ENCODE measurements at places on chromosomes 3 and 15.
A peak's percentile ranks its signal among the peaks of the same experiment; 100 is the strongest.

GRCh38 chr3:29337565-29337964 is 56.7 kb downstream of the RBMS3 start:
- no peak for DNase-seq

DNA sequence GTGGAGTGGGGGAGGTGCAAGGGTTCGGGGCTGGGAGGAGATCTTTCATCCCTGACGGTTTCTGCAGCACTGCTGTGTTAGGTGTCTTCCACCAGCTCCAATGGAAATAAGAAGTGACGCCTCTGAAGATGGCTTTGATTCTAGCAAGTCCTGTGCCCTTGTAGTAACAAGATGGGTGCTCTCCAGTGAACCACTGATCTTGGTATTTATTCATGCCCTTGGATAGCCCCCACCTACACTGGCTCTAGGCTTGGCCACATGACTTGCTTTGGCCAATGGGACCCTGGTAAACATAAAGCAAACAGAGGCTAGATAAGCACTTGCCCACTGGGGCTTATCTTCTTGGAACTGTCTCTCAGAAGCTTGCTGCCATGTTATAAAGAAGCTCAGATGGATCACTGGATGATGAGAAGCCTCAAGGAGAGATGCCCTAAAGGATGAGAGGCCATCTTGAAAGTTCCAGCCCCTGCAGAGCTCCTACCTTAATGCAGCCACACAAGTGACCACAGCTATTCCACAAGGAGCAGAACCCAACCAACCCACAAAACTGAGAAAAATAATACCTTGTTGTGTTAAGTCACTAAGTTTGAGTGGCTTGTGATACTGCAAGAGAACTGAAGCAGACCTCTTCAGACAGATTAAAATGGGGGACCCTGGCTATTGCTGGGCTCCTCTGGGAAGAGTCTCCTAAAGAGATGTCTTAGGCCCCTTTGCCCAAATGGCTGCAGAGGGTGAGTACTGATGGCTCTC is 137.9 kb downstream of the PDCD6IP start:
- DNase-seq = no peak

DNA sequence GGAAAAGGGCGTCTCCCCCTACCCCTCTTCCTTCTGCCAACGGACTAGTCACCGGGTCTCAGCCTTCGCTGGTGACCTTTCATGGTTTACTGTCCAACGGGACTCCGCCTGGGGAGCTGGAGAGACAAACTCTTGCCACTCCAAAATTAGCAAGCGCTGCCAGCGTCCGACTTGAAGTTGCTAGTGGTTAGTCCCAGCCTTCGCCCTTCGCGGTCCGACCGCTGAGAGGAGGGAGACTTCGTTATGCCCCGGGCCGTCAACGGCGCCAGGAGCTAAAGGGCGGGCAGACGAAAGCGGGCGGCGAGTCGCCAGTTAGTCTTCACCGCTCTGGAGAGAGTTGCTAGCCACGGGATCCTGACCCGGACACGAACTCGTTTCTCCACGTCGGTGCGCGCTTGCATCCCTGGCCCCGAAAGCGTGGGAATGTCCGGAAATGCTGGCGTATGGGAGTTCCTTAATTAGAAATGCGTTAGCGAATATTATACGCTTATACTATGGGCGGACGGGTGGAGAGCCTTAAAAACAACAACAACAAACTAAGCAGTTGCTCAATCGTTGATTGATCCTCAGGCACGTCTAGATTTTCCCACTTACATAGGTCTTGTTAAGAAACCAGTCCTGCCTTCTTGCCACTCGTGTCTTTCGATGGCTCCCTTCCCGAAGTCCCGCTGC is 716 bp downstream of the SMC4 start:
- DNase-seq = no peak

DNA sequence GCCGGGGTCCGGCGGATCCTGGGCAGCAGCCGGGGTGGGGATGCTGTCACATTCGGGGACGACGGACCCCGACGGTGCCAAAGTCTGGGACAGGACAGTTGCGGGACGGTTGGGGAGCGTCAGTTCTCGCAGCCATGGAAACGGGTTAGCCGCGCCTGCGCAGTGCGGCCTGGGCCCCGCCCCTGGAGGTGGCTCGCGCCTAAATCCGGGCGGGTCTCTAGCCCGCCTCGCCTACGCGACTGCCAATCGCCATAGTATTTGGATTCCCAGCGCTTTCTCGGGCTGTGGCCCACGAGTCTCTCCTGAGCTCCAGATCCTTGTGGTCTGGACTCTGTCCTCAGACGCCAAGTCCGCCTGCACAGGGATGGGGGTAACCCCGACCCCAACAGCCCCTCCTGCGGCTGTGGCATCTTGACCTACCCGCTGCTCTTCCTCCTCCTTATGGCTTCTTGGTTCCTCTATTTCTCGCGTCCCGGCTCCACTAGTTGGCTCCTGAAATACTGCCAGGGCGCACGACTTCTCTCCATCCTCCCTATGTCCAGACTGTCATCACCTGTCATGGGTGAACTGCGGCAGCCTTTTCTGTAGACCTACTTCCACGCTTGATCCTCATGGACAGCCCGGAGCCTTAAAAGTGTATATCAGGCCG is at the start of gene ZMYND10:
ZMYND10 (minus strand) TSS at position 147 of the 649 bp plus-strand sequence. CDS start 153 bp downstream, outside the sequence.
- peak; percentile 41 for DNase-seq

GRCh38 chr3:107201146-107201545 is 176.1 kb upstream of the CCDC54 start:
- DNase-seq = no peak

GRCh38 chr15:95119041-95119610 is 887.8 kb downstream of the MCTP2 start:
- DNase-seq = no peak

DNA sequence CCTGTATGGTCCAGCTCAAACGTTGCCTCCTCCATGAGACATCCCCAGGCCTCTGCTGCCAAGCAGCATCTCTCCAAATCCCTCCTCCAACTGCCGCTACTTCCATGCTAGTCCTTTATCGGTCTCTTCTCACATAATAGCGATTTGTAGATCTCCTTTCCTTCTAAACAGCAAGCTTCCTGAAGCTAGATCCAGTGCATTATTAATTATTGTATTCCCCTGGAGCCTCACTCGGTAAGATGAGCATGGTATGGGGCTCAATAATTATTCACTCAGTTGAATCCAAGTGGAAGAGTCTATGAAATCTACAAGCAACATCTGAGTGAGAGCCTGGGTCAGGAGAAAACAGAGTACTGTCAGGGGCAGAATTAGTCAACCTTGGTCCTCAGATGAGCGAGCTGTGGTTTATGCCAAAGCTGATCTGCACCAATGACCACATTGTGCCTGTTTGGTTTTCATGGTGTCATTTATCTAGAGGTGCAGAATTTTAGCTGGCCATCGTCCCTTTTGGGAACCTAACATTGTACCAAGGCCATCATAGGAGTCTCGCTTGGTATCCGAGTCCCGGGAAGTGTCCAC is 93.8 kb upstream of the UBE2E1 start:
- DNase-seq = no peak

DNA sequence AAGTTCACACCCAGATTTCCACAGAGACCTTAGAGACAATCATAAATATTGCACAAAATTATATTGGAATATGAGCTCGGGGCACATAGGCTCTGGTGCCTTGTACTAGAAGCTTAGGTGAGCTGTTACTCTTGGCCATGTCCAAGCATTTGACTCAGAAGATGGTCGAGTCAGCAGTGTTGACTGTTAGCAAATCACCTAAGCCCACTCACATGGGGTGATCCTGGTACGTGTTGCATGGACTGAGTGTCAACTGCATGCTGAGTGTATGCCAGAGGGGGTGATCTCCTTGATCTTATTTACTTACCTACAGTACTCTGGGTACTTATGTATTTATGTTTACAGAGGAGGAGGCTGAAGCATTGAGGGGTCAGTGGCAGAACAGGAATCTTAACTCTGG is 14.0 kb downstream of the SMAD3 start:
- no peak for DNase-seq

GRCh38 chr3:166195808-166196207 is 358.6 kb upstream of the BCHE start:
- no peak for DNase-seq

DNA sequence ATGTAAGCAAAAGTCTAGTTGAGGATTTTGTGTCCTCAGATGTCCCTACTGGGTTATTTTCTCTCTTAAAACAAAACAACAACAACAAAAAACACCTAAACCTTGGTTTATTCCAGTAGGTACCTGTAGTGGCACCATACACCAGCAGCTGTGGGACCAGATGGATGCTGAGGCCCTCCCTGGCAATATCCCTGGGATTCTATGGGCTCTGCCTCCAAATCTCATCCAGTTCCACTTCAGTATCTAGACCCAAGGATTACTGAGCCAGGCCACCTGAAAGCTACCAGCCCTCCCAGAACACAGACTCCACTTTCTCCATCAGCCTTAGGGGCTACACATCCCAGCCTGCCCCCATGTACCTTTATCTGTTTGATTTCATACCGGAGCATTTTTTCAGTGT is 1.7 kb downstream of the TIMP4 start:
- no peak for DNase-seq

DNA sequence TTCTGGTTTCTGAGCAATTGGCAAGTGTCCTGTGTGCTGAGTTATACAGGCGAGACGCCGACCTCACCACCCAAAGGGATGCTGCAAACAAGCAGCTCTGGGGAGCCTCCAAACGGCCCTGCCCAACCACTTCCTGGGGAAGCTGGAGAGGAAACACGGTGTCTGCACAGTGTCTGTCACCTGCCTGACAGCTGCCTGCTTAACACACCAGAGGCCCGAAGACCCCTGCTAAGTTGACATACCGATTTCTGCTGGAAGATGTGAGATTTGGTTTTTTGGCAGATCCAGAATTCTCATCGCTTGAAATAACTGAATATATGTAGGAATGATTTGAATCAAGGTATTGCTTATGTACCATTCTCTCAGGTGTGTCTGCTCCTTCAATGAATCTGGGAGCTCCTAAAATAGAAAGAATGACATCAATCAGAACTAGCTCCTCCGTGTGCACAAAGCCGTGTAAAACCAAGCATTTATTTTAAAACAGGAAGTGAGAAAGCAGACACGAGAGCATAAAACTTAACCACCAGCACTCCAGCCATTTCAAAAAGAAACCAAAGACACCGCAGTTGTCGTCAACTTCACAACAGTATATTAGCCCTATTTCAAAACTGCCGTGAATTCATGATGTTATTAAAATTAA is 27.2 kb downstream of the LRRC2 start:
- no peak for DNase-seq

DNA sequence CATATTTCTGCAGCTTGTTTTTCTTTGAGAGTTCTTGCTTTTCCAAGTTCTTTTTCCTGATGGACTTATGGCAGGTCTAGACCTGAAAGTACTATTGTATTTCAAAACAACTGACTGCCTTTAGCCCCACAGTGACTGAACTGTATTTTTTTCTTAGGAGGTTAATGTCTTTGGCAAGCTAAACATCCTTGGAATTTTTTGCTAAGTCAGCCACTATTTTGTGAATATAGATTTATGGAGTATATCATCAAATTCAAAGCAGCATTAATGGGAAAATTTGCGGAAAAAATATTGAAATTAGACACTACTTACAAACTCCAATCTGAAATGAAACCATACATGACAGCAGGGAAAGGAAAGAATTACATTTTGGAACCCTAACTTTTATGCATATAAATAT is 8.6 kb downstream of the PIK3CA start:
- DNase-seq = no peak
